ENCODE measurements at places on chromosomes 16 and 17.

- no peak for DNase-seq
Observed at GRCh38 chr17:65662196-65662595, 100.7 kb upstream of the AXIN2 start.

DNA sequence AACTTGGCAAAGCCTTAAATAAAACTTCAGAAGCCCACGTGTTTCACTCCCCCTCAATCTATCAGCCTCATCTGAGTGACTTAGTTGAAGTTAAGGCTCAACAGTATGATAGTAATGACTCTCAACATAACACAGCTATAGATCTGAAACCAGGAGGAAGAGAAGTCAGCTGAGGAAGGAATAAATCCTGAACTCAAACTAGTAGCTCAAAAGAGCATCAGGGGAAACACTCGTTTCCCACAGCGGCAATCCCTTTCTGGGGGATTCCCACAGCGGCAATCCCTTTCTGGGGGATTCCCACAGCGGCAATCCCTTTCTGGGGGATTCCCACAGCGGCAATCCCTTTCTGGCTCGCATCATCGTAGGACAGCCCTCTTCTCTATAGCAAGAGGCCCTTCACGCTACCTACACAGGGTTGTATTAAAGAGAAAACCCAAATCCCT, 56.8 kb downstream of the ZZEF1 start:
- DNase-seq = no peak

DNA sequence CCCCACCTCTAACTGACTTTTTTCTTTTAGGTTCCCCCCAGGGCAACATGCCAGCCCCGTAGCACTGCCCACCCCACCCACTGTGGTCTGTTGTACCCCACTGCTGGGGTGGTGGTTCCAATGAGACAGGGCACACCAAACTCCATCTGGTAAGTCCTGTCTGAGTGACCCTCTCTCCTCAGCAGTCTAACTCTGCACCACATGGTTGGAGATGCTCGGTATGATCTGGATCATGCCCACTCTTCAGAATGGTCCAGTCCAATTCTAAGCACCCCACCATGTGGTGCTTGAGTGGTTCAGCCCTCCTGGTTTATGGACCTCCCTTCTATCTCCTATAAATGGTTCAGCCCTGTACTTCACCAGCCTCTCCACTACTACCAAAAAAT, 5.9 kb downstream of the KDM6B start:
- DNase-seq = no peak

GRCh38 chr16:68354816-68355215, 44.0 kb downstream of the PRMT7 start:
- no peak for DNase-seq

GRCh38 chr17:6831661-6832263, at the start of gene TEKT1:
TEKT1 (minus strand) TSS chr17:6831729; CDS start chr17:6830376, 1,353 bp downstream.
- DNase-seq = peak; percentile 58

DNA sequence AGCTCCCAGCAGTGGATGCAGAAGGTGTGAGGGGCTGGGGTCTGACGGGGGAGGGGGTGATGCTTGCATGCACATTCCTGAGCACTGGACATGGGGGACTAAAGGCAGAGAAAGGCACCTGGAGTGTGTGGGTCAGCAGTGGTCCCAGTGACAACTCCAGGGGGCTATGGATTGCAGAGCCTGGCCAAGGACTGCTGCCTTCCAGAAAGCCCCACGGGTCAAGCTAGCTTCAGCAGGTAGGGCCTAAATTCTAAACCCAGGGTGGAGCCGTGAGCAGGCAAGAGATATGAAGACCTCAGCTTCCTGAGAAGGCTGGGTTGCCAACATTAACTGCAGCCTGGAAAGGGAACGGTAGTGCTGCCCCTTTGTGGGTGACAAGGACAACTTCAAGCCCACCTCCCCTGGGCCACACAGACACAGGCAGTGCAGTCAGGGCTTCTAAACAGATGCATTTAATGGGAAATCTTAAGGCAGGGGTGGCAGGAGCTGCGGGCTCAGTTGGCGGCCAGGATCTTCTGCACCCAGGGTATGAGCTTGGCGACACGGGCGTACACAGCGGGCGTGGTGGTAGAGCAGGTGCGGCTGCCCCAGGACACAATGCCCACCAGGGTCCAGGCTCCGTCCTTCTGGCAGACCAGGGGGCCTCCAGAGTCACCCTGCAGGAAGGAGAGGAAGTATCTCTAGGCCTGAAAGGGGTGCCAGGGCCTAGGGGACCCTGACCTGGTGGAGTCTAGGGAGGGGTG, 3.1 kb downstream of the CTRB2 start:
- no peak for DNase-seq

GRCh38 chr17:7292729-7293128, 1.7 kb downstream of the YBX2 start:
- DNase-seq = no peak

GRCh38 chr17:5678171-5678570, 93.9 kb upstream of the NLRP1 start:
- no peak for DNase-seq

GRCh38 chr16:75789237-75789636, 62.9 kb upstream of the CPHXL start:
- peak; percentile 75 for DNase-seq

- DNase-seq = peak; percentile 50
Observed at GRCh38 chr17:49365667-49366066, 3.6 kb upstream of the ZNF652 start.

DNA sequence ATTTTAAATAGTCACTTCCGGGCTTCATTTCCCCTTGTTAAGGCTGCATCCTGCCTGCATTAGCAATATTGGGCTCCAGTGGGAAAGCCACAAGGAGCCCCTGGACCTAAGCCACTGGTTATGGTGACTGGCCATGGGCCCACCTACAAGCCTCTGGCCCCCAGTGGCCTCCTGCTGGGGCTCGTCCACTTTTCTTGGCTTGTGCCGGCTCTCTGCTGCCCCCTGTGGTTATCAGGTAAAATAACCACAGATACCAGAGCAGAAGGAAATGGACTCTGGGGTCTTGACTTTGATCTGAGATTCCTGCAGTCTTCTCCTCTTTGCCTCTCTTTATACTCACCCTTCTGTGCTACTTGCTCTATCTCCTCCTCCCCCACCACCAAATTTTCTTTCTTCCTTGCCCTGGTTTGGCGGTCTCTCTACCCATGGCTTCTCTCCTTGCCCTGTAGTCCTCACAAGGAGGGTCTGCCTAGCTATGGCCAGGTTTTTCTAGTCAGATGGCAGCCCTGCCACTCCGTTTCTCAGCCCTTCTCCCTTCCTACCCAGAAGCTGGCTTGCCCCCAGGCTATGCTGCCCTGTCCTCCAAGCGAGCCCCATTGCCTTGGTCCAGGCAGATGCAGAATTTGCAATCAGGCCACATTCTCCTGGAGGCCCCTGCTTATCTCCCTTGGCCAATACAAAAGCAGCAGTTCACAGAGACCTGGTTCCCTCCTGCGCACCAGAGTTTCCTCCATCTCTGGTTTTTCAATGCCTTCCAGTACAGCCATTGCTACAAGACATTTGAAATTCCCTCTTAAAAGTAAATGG, 82.9 kb upstream of the RCVRN start:
- DNase-seq = peak; percentile 23

DNA sequence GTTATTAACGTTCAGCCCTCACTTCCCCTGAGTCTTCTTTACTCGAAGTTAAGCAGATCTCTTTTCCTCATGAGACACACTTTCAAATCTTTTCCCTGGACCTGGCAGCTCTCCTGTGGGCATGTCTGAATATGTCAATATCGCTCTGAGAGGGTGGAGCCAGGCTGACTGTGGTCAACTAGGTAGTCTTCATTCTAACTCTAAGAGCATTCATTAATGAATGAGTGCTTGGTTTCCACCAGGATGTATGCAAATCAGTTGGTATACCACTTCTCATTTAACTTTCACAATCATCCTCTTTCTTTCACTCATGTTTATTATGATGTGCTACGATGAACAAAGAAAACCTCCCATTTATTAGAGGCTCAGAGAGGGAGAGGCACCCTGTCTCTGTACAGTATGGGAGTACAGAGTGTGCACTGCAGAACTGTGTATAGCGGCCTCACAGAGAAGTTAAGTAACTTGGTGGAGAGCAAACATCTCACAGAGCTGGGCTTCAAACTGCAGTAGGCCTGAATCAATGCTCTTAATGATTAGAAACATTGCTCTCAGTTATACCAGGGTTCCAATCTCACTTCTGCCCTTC, 39.9 kb downstream of the OTOA start:
- no peak for DNase-seq

- no peak for DNase-seq
Observed at GRCh38 chr16:88936008-88936555, 40.9 kb downstream of the CBFA2T3 start.

DNA sequence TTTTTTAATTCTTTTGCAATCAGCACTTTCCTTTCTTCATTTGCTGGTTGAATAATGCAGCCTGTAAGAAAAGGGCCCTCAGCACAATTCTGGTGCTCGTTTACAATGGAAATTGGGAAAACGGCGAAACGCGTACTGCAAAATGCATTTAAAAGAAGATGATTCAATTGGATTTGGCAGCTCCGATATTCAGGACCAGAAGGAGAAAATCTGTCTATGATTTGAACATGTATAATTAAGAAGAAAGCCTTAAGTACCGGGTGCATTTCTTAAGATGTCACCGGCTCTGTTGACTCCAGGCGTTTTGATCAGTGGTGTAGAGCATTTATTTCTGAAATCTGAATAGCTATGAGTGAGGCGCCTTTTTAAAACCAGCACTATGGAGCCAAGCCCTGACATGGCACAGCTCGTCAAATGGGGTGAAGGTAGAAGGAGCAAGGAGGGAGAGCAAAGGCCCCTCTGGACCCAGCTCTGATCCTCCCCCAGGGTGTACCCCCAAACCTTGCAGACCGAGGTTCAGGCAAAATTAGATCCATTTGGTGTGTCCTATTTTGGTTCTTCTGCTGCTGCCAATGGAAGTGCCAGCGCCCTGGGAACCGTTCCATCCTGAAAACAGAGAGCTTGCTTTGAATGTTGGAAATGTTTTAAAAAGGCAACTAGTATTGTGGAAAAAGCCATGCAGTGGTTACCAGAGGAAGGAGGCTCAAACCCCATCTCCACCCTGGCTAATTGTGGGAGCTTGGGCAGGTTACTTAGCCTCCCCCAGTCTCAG, 161.4 kb upstream of the RPL38 start:
- DNase-seq = peak; percentile 12

DNA sequence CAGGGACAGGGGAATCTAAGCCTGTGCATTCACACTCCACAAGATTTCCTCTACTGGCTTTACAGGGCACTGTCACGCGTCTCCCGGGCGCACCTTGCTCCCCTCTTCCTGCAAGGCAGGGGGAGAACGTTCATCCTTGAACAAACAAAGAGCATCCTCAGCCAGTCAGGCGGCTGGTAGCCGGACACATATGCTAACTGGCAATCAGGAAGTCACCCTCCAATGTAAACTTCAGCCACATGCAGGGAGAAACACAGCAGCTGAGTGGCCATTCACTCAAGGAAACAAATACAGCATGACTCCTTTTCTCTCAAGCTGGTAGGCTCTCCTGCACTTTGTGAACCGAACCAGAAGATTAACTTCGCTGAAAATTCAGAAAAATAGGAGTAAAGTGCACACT, 10.8 kb upstream of the HSBP1 start:
- DNase-seq = no peak

- DNase-seq = no peak
Observed at GRCh38 chr16:54878301-54878700, 52.4 kb upstream of the IRX5 start.

- no peak for DNase-seq
Observed at GRCh38 chr16:48879223-48880122, 269.5 kb upstream of the N4BP1 start.

- no peak for DNase-seq
Observed at GRCh38 chr16:8848231-8848938, 20.4 kb downstream of the CARHSP1 start.

DNA sequence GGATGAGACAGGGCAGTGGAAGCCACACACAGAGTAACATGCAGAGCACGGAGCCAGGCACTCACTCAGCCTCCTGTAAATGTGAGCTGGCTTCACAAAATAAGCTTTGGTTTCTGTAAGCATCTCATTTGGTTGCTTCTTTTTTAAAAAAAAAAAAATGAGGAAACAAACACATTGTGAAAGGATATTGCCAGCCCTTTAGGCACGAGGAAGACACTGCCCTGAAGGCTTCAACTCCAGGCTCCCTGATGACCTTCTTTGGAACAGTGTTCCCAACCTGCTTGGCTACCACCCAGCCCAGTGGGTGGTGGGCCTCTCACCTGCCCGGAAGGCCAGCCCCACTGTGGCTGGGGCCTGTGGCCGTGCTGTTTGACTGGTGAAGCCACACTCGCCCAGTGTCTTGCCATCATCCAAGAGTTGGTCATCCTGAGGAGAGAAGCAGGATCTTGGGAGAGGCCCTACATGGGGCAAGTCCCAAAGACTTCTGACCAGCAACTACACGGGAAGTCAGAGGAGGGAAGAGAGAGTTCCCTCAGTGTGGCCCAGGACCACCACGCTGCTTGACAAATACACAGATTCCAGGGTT, 1.9 kb downstream of the ELOB start:
- no peak for DNase-seq

- DNase-seq = no peak
Observed at GRCh38 chr17:35529866-35530265, 7.6 kb downstream of the SLFN12L start.

DNA sequence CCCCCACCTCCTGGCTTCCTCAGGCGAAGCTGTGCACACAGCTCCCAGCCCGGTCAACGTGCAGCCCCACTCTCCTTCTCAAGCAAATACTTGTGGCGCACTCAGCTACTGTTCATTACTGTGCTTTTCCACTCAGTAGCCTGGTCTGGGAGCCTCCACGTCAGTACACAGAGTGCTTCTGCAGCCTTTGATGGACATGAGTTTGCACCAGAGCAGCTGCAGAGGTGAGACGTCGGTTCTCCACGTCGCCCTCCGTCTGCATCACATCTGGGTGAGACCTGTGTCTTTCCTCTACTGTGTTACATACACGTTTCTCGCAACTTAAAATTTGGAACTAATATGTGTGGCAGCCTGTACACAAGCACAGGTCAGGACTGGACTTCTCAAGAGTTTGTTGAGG, 334.3 kb downstream of the C16orf95 start:
- DNase-seq = no peak

- peak; percentile 11 for DNase-seq
Observed at GRCh38 chr17:65061646-65062045, 5.1 kb upstream of the GNA13 start.

- DNase-seq = no peak
Observed at GRCh38 chr16:87367529-87367928, 16.0 kb downstream of the FBXO31 start.

GRCh38 chr17:16259926-16260325, 42.9 kb downstream of the PIGL start:
- DNase-seq = no peak

DNA sequence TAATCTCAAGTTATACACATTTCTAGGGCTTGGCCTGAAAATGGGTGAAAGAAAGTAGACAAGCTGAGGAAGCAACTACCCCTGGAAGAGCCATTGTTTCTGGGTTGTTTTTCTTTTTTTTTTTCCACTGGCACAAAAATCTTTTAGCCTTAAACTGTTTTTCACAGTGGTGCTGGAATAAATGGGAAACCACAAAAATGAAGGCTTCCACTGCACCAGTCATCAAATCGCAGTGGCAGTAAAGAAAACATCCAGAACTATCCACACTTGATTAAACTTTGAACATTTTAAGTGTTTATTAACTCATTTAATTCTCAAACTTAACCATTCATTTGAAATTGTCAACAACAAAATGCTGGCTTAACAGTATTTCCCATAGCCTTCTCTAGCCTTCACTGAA, 14.3 kb downstream of the CMTM4 start:
- DNase-seq = no peak

GRCh38 chr16:10541366-10541765, 39.0 kb downstream of the EMP2 start:
- no peak for DNase-seq

Data from midbrain (tissue), 1 donor.